ENCODE measurements at places on chromosomes 2 and 18.
A peak's percentile ranks its signal among the peaks of the same experiment; 100 is the strongest.

DNA sequence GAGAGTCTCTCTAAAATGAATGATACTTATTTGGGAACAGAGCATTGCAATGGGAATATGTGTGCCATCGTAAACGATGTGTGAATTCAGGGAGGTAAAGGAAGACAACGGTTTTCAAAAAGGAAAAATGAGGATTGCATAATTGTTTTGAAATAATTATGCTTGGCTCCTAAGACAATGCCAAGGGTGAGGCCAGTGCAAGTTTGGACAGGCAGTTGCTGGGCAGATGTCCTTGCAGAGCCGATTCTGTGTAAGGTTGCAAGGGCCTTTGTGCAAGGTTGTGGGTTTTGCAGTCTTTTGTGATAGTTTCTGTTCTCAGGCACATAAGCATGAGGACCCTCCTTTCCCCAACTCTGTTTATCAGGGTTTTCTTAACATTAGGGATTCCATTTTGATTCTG lies 70.0 kb upstream of the ZNF236 start:
- H3K4me1 ChIP-seq: no peaks in the 10 kb centered on the region
- no peaks in the 10 kb centered on the region for H3K27me3 ChIP-seq
- H3K36me3 ChIP-seq: no peaks in the 10 kb centered on the region

- H3K27ac ChIP-seq: no peak overlapping the region
- no peaks in the 10 kb centered on the region for H3K27me3 ChIP-seq
- no peaks in the 10 kb centered on the region for H3K36me3 ChIP-seq
- no peak overlapping the region for H3K4me3 ChIP-seq
- DNase-seq: no peak
Observed at GRCh38 chr2:188798159-188798558, 176.0 kb upstream of the COL3A1 start.

- DNase-seq: no peak
- no peak overlapping the region for H3K4me3 ChIP-seq
- H3K27ac ChIP-seq: no peak overlapping the region
- H3K36me3 ChIP-seq: no peaks in the 10 kb centered on the region
Observed at GRCh38 chr2:29811378-29811777, 110.0 kb downstream of the ALK start.

GRCh38 chr18:34957864-34958259 lies 83.4 kb upstream of the MAPRE2 start:
- no peak overlapping the region for H3K4me3 ChIP-seq
- H3K27me3 ChIP-seq: no peaks in the 10 kb centered on the region
- H3K4me1 ChIP-seq: peaks cover 3% of the 10 kb centered on the region
- H3K27ac ChIP-seq: no peak overlapping the region
- no peak for DNase-seq
- no peaks in the 10 kb centered on the region for H3K36me3 ChIP-seq

GRCh38 chr2:143841935-143842334 lies 678.0 kb downstream of the ZEB2 start:
- H3K4me3 ChIP-seq: no peak overlapping the region
- no peaks in the 10 kb centered on the region for H3K27me3 ChIP-seq
- DNase-seq: no peak
- peak overlapping the region; percentile 5 for H3K27ac ChIP-seq

DNA sequence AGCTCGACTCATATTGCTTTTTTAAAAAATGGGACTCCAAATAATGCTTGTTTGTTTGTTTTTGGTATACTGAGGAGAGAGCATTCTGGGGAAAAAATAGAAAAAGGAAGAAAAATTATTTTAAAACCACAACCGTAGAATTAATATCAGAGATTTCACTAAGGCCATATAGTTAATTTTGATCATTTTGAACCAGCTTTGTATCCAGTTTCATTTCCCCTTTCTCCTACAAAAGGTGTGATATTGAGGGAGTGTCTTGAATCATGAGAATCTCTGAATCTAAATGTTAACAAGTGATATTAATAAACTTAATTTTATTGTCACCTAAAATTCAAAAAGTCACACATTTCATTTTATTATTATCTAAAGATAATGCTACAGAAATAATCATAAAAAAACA lies 198.5 kb upstream of the GALNT5 start:
- DNase-seq: no peak
- no peaks in the 10 kb centered on the region for H3K4me1 ChIP-seq
- H3K4me3 ChIP-seq: no peak overlapping the region
- no peaks in the 10 kb centered on the region for H3K27me3 ChIP-seq
- H3K36me3 ChIP-seq: no peaks in the 10 kb centered on the region
- no peak overlapping the region for H3K27ac ChIP-seq

DNA sequence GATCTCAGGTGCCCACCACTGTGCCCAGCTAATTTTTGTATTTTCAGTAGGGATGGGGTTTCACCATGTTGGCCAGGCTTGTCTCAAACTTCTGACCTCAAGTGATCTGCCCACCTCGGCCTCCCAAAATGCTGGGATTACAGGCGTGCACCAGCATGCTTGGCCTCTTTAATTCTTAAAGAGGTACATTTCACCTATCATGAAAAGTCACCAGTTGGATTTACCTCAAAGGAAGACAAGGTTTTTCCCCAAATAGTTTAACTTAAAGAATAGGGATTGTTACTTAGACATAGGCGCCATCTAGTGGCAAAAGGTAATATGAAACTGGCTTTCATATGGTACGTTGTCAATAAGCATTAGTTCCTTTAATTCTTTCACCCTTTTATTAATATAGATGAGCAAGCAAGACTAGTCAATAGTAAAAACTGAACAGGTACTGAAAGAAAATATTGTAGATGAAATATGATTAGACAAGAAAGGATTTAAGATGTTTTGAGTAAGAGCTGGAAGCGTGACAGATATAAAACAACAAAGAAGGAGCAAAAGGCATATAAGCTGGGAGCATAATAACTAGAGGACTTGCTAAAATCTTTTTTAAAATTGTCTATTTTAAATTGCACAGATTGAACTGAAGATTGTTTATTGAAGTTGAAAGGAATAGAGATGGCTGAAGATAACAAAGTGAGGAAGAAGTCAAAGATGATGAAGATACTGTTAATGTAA lies 35.0 kb upstream of the PSMD14 start:
- no peak overlapping the region for H3K27ac ChIP-seq
- H3K4me3 ChIP-seq: no peak overlapping the region
- H3K27me3 ChIP-seq: no peaks in the 10 kb centered on the region
- no peak for DNase-seq

DNA sequence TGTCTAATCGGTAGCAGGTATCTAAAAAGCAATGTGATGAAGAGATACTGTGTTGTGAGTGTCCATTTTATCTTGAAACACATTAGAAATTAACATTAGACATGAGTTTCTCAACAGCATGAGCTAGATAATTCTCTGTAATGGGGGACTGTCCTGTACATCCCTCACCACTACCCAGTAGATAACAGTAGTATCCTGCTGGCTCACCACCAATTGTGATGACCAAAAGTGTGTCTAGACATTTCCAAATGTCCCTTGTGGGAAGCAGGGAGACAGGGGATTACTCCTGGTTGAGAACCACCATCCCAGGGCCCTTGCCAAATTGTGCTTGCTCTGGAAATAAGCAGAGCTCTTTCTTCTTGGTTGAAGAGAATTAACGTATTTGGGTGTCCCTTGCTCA lies 239.3 kb downstream of the IRS1 start:
- no peak overlapping the region for H3K4me3 ChIP-seq

GRCh38 chr2:200307724-200308545 lies 1.4 kb downstream of the SPATS2L start:
- peak overlapping the region; percentile 93 for H3K27ac ChIP-seq
- H3K36me3 ChIP-seq: no peaks in the 10 kb centered on the region
- no peak for DNase-seq

- H3K4me1 ChIP-seq: no peaks in the 10 kb centered on the region
- H3K27ac ChIP-seq: no peak overlapping the region
- DNase-seq: no peak
- H3K4me3 ChIP-seq: no peak overlapping the region
- H3K27me3 ChIP-seq: no peaks in the 10 kb centered on the region
- no peaks in the 10 kb centered on the region for H3K36me3 ChIP-seq
Observed at GRCh38 chr18:33755931-33756560, 178.0 kb downstream of the ASXL3 start.
